ENCODE measurements at places on chromosomes 4 and X. TPM values are rescaled to one million over a fixed set of nuclear protein-coding genes. Genes with fewer than 3 reads are reported as not detected.

The REPS2 gene
- 3.8 TPM for total RNA-seq

The TCP11X2 gene
- total RNA-seq: not detected

The CLGN gene
- 0.25 TPM for total RNA-seq

The SPANXA1 gene
- not detected for total RNA-seq

DNA sequence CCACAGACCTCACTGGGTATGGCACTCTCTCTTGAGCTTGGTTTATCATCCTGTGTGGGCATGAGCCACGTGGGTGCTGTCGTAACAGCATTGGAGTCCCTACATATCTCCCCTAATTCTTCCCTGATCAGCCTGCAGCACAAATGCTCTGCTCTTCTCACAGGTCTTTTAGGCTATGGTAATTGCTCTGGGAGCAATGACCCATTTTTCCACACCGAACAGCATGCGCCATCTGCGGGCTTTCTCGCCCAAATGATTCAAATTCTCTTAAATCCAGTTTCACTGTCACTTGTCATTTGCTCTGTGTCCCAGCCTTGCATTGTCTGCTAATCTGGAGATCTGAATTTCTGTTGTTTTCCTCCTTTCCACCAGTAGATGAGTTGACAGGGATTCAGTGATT, 48.9 kb upstream of the GATB start:
- no peak for DNase-seq

- no peak for DNase-seq
These were observed 86.6 kb upstream of the NPNT start for GRCh38 chr4:105808750-105809041.
